Left cardiac atrium (tissue), 4 donors: ENCODE measurements at places on chromosomes 7 and 10. TPM values are rescaled to one million over a fixed set of nuclear protein-coding genes. Genes with fewer than 3 reads are reported as not detected.
A peak's percentile ranks its signal among the peaks of the same experiment; 100 is the strongest.

DNA sequence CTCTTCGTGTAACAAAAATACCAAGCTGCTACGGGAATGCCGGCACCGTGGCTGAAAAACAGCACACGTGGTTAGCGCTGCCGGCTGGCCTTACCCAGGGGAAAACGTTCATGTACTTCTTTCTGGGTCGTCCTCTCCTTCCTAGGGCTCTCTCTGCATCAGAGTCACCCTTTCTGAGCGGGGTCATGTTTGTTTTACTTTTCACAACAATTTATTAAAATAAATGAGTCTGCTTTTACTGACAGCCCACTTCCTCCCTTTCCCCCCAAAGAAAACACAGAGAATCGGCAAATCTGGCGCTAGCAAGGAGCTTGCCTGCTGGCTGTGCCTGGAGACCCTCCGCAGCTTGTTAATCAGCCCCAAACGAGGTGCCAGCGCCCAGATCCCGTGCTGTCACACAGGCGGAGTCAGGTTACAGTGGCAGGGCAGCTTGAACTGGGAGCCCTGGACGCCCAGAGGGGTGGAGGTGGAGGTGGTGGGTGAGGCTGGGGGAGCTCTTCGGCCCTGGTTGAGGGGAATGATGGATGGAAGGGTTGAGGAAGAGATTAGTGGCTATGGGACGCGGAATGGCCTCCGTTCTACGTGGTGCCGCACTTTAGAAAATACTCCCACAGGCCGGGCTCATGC lies 162.2 kb upstream of the TNS3 start:
- no peak for DNase-seq

C10orf62 gene
- 0.35 TPM for total RNA-seq

- DNase-seq = no peak
Measured at GRCh38 chr7:47336472-47337425, 245.2 kb downstream of the TNS3 start.

MORN4 gene
- total RNA-seq = 8.3 TPM

DNA sequence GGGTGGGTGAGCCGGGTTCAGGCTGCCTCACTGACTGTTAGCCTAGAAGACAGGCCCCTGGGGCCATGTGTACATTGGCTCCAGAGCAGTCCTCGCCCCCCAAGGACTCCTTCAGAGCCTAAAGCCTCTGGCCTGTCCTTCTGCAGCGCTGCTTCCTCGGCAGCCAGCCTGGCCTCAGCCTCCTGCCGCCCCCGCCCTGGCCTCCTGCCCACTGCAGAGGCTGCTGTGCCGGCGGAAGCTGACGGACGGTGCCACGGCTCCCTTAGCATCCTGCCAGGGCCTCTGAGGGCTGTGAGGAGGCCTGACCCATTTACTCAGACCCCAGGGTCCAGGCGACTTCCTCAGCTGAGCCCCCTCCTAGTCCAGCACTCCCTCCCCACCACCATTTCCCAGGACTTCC lies 4.9 kb downstream of the SRRM3 start:
- peak; percentile 33 for DNase-seq

TYSND1 gene
- total RNA-seq = 8.5 TPM

PDZD7 gene
- total RNA-seq = 0.50 TPM

DNA sequence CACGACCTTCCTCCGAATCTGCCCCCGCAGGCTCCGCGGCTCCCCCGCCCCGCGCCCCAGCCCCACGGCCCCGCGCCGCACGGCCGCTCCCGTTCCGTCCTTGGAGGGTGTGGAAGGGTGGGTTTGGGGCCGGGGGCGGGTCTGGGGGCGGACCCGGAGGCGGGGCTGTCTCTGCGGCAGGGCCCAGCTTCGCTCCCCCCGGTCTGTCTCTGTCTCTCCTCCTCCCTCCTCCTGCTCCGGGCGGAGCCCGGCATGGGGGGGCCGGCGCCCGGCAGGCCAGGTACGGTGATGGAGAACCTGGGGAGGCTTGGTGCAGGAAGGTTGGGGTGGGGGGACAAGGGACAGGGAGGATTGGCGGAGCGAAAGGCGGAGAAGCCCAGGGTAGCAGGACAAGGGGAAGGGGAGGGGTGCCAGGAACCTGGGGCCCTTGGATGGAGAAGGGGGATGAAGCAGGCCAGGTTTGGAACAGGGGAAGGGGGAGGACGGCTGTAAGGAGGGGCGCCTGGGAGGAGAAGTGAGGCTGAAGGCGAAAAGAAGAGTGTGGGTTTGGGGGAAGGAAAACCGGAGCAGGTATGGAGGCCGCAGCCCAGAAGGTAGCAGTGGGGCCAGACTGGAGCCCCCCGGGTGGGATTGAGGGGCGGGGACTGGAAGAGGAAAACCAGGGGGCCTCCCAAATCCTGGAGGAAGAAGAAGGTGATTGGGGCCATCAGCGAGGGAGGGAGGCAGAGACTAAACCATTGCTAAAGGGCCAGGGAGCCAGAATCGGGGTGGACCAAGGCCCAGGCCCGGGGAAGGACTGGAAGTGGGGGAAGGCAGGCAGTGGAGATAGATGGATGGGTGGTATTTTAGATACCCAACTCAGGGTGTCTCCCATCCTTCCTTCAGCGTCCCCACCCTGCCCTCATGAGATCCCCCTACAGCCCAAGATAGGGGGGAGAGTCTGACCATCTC lies at the start of gene NYAP1:
Gene NYAP1 (plus strand): TSS at position 206 of the 951 bp plus-strand sequence. CDS start 1,385 bp downstream, outside the sequence.
- DNase-seq = no peak

DNA sequence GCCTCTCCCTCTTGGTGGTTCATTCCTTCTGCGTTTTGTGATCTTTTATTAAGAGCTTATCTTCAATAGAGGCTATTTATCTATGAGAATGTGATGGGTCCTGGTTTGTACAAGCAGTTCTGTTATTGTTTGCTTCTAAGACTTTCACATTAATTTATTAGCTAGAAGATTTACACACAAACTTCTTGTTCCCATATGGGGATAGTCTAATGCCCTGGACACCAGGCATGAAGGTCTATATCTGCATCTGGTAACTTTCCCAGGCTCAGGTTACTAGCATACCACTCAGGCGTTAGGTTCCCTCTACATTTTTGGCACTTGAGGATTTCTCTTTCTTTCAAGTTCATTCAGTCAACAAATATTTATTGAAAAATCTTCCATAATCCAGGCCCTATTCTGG lies 7.7 kb downstream of the XPNPEP1 start:
- no peak for DNase-seq

- no peak for DNase-seq
Measured at GRCh38 chr7:44173911-44174693, 15.1 kb downstream of the GCK start.

GRM3 gene
- not detected for total RNA-seq

GRCh38 chr10:84329196-84329611 lies 815 bp downstream of the CCSER2 start:
- peak; percentile 42 for DNase-seq

UPK3BL2 gene
- 2.9 TPM for total RNA-seq

GRCh38 chr7:11473807-11474424 lies 358.1 kb downstream of the THSD7A start:
- no peak for DNase-seq

- DNase-seq = no peak
Measured at GRCh38 chr7:4227105-4228010, 454.7 kb upstream of the FOXK1 start.

SLC26A4 gene
- total RNA-seq = 0.74 TPM

GRCh38 chr10:68633816-68634466 lies 73.8 kb downstream of the TET1 start:
- DNase-seq = no peak

CCDC172 gene
- not detected for total RNA-seq

DNA sequence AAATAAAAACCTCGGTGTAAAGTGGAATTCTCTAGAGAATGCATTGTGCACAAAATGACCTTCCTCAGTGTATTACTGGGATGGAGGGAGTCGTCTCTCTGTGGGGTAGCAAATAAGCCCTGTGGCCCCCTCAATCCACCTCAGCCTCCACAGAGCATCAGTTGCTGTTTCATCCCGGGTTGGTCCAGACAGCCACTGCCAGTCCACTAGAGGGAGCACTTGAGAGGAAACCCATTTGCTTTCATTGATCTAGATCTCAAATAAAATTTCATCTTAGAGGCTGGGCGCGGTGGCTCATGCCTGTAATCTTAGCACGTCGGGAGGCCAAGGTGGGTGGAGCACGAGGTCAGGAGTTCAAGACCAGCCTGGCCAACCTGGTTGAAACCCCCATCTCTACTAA lies 1128.7 kb downstream of the CNTNAP2 start:
- peak; percentile 28 for DNase-seq

GRCh38 chr7:42479452-42479815 lies 242.4 kb upstream of the GLI3 start:
- no peak for DNase-seq

DNA sequence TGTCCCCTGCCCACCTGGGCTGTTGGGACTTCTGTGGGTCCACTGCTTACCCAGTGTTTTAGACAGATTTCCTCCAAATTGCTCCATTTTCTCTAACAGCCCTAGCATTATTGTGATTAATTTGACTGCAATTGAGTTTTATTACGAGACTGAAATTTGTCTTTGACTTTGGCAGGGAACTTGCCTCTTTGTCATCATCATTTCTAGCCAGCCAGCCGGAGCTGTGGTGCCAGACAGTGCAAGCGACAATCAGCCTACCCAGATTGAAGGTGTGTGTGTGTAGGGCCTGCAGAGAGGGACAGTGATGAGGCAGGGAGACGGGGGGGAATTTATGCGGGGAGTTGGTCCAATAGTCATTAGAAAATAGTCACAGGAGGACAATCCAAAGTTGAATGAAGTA lies 743.0 kb downstream of the NRG3 start:
- DNase-seq = no peak

ITPRID1 gene
- total RNA-seq = not detected

DNA sequence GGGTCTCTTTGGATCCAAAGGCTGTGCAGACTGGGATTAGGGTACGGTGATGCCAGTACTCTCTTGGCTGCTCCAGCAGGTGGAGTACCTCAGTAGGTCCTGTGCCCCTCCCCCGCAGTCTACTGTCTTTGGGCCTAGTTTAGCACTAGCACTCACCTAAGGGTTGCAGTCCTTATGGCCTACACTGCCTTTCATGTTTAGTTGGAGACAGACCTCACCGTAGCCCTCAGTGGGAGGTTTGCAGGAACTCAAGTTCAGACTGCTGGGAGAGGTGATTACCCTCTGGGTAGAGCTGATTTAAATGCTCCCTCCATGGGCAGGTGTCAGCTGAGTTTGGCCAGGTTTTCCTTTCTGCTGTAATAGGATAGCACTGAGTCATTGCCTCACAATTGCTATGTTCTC lies 210.8 kb upstream of the TMEM196 start:
- DNase-seq = no peak
